ENCODE measurements at places on chromosomes 1 and 21.

GRCh38 chr1:29134695-29135028 is 11.0 kb upstream of the TMEM200B start:
- DNase-seq: no peak

DNA sequence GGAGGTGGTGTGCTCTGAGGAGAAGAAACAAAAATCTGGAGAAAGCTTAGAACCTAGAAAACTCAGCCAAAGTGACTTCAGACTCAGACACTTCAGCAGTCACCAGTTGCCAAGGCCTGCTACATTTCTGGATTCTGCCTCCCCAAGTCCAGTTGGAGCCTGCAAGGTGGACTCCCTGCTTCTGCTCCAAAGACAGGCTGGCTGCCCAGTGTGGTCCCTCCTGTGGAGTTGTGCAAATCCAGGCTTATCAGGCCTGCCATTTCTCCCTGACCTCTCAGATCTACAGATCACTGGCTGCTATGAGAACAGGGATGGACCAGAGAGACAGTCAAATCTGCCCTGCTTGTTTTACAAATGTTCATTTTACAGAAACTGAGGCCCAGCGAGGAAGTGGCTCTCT is 9.9 kb downstream of the CACHD1 start:
- DNase-seq: no peak

DNA sequence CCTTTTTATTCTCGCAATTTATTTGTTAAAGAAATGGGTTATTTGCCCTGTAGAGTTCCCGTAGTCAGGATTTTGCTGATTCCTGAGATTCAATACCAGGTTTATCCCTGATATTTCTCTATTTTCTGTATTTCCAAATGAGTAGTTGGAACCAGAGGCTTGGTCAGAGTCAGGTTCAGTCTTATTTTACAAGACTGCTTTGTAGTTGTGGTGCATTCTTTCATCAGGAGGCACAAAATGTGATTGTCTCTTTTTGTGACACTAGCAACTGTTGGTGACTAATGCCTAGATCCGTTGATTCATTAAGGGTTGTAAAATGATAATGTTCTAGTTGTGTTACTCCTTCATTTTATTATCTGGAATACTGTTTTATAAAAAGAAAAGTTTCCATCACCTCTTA is 95.5 kb upstream of the TPTE start:
- DNase-seq: no peak

- DNase-seq: no peak
Observed at GRCh38 chr21:24222676-24223075, 1384.6 kb downstream of the MRPL39 start.

GRCh38 chr1:15426492-15427279 is 11.6 kb upstream of the CTRC start:
- DNase-seq: no peak

DNA sequence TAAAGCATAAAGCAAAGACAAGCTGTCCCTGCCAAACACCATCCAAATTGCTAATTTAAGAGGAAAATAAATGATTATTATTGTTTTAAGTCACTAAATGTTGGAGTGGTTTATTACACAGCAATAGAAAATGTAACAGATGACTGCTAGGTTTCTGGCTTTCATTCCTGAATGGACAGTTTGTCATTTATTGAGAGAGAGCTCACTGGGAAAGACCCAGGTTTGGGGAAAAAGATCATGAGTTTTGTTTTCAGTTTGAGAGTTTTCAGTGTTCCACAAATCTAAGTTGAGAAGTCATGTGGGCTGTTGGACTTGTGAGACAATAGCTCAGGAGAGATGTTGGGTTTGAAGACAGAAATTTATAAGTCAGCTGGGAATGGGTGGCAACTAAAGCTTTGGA is 5.4 kb downstream of the GPA33 start:
- DNase-seq: no peak

DNA sequence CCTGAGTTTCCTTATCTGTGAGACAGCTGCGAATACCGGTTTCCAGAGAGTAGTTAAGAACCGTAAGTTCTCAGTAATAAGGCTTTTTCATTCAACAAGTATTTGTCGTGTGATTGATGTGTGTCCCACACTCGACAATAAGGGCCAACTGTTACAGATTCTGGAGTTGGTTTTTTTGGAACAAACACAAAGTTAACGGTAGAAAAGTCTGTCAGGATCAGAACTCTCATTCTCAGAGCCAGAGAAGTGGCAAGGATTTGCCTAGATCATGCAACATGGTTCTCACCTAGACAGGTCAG is 837 bp downstream of the NUDC start:
- no peak for DNase-seq

GRCh38 chr1:151966061-151966460 is 27.6 kb downstream of the S100A10 start:
- DNase-seq: no peak

DNA sequence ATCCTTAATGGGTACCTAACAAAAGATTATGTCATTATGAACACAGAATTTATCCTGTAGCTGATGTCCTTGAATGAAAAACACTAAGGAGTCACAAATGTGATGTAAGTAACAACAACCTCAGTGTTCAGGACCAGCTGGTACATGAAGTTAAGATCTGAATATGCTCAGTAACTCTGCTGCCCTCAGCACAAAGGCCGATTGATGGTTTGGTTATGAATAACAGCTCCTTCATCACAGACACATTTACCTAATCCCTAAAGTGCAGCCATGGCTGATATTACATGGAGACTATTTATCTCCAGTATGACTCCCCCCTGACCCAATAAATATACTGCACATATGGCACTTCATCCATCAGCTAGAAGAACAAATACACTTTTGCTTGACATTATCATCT is 75.2 kb downstream of the PLPPR5 start:
- no peak for DNase-seq

DNA sequence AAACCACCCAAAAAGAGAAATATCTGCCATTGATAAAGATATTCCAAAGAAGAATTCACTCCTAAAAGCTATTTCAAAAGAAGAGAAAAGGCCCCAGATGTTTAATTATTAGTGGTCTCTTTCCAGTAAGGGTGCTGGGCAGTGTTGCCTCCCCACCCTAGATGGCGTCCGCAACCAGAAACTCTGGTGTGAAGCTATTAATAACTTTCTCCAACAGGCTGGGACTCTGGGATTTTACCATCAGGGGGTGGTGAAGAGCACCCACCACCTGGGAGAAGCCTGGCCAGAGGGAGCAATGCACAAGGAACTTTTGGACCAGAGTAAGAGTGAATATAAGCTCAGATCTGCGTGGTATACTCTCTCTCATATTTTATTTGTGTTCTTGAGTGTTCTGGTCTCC is 115.4 kb upstream of the TIAM1 start:
- DNase-seq: no peak

DNA sequence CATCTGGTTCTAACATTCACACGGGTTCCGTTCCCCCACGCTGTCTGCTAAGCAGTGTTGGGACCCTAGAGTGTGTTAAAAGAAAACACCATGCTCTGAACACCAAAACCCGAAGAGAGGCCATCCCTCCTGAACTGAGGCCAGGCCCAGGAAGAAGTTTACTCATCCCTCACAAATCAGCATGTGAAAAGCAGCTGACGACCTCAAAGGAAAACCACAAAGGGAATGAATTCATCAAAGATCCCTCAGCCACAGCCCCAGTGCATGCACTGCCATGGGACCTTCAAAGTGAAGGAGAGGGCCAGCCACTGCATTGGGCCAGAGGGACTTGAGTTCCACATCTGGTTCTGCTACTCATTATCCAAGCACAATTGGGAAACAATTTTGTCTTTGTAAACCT is 7.0 kb upstream of the PSEN2 start:
- no peak for DNase-seq

DNA sequence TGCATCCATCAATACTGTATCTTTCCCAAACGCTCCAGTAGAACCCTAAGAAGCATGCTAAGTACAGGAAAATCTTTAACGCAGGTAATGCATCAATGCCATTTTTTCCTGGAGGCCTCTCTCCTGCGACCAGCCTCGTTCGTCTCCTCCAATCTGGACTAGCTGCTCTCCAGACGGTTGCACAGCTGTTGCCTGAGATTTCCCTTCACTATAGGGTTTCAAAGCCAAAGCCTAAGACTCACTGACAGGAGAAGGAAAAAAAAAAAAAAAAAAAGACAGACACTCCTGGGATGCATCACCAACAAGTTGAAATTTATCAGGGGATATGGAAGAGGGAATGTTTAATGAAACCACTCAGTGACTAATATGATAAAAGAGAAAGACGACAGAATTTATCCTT is 93.0 kb downstream of the APP start:
- DNase-seq: no peak

GRCh38 chr1:54582566-54583306 is 34.7 kb downstream of the ACOT11 start:
- no peak for DNase-seq

Measured in RPMI8226 (cell line).